SIG-M5 (cell line): ENCODE measurements at places on chromosomes 16 and 17.

DNA sequence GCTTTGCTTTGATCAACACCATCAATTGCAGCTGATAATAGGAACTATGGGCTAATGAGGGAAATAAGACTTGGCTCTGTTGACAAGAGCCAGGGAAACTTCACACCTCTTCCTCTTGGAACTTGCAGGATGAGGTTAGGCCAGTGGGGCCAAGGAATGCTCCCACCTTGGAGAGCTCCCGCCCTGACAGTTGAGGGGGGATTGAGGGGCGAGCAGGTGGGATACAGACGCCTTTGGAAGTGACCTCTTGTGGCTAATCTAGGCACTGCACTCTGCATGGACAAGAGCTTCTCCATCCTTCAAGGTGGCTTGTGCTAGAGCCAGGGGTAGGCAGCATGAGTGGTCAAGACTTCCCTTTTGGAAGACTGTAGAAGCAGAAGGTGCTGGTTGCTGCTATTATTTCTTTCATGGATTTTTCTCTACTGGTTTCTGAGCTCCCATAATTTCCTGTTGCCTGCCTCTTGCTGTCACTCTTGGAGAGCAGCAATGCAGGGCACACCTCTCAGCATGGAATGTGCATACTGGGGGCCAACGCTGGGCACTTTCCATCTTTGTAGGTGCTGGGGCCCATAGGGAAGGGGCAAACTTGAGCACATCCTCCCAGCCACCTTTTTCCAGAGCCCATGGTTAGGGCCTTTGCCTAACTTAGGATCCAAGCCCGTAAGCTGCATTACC is 2.3 kb upstream of the PHF12 start:
- DNase-seq = no peak

DNA sequence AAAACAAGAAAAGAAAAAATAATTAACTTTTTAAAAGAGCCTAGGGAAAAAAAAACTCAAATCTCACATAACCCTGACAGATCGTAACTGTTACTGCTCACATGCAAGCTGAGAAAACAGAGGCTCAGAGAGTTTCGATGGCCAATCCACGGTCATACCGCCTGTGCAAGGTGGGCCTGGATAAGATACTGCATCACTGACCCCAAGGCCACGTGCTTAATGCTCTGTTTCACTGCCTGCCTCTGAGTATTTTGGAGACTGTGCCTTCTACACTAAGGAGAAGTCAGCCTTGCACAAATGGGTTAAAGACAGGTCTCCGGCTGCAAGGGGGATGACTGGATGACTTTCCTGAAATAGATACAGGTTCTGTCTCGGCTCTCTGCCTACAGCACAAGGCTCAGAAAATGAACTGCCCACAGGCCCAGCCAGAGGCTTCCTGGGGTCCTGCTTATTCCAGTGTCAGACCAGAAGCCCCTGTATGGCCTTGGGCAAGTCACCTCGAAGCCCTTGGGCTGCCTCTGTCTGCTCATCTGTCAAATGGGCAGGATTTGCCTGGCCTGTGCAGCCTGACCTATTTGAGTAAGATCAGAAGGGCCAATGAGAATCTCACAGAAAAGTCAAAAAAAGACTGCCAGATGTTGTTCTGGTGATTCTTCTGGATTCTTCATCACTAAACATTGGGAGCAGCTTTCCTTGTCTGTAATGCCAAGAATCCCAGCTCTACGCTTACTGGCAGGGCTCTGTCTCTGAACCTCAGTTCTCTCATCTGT is 25.8 kb downstream of the CNGB1 start:
- DNase-seq = no peak

DNA sequence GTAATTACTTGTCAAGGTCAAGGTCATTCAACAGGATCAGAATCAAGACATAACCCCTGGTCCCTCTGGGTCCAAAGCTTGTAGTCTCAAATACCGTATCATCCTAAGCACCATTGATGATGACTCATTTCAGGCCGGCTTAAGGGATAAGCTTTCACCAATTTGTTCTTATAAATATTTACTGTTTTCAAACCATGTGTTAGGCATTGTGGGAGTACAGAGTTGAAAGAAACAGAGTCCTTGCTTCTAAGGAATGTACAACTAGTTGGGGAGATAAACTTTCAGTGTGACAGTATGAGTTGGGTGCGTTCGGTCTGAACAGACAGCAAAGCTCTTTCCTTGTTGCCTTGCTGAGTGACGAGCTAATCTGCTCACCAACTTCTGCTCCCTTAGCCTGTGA is 183.5 kb upstream of the MAF start:
- no peak for DNase-seq

GRCh38 chr17:51585514-51586104 is 325.3 kb downstream of the UTP18 start:
- DNase-seq = no peak

GRCh38 chr16:872436-873242 is 72.1 kb upstream of the GNG13 start:
- no peak for DNase-seq

DNA sequence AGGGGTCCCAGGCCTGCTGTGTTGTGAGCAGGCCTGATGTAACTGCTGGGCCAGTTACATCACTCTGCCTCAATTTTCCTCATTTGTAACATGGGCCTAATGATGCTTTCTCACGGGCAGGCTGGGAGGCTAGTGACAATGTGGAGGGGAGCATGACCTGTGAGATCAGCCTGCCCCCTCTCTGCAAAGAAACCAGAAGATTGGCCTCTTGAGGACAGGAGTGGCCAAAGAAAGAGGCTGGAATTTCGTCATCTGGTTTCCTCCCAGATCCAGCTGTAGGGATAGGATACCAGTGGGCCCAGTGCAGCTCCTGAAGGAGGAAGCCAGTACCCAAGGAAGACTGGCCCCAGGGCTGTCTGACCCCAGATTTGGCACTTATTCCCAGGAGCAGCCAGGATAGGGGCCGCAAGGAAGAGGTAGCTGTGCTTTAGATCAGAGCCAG is 615 bp upstream of the SREBF1 start:
- no peak for DNase-seq

- no peak for DNase-seq
These were observed 146.4 kb upstream of the CIBAR2 start for GRCh38 chr16:85258629-85259028.

DNA sequence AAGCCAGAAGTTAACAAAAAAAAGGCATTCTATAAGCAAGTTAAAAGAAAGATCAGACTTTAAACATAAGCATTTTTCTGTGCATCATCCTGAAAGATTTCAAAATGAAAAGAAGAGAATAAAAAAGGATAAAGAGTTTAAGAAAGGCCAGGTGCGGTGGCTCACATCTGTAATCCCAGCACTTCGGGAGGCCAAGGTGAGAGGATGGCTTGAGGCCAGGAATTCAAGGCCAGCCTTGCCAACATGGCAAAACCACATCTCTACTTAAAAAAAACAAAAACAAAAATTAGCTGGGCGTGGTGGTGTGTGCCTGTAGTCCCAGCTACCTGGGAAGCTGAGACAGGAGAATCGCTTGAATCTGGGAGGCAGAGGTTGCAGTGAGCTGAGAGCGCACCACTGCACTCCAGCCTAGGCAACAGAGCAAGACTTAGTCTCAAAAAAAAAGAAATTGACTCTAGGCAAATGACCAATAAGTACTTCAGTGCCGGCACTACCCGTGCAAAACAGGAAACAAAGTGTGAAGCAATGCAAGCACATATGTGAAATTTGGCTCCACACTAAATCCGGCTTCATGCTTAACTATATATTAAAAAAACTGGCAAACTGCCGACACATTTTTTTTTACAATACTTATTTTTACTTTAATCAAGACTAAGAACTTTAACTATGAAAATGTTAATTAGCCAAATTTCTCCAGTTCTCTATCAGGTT is 83.2 kb upstream of the C17orf78 start:
- DNase-seq = peak; percentile 47

DNA sequence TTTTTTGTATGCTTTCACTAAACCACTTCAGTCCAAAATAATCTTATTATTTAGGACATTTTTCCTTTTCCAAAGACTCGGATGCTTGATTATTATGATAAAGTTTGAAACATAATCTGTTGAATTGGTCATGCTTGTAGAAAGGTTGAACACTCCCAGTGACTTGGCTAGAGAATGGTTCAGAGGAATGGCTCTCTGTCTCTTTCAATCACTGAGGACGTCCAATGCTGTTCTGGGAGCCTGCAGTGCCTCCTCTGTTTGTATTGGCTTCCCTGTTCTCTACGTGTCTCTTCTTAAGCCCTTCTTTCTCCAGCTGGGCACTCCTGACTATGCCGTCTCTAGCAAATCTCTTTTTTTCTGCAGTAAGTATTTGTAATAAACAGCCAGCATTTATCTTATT is 369.0 kb upstream of the DYNLRB2 start:
- DNase-seq = no peak

- no peak for DNase-seq
These were observed 4.9 kb downstream of the CCP110 start for GRCh38 chr16:19528666-19529065.

GRCh38 chr16:51880776-51881175 is 666.2 kb downstream of the TOX3 start:
- DNase-seq = no peak

- DNase-seq = no peak
These were observed 458.1 kb downstream of the SOX9 start for GRCh38 chr17:72578817-72579470.
